ENCODE measurements at places on chromosomes 6 and 20.

- DNase-seq: no peak
These were observed 33.2 kb downstream of the HLA-DRA start for GRCh38 chr6:32472781-32473375.

GRCh38 chr20:45934046-45934585, 367 bp upstream of the PCIF1 start:
- peak; percentile 76 for DNase-seq

DNA sequence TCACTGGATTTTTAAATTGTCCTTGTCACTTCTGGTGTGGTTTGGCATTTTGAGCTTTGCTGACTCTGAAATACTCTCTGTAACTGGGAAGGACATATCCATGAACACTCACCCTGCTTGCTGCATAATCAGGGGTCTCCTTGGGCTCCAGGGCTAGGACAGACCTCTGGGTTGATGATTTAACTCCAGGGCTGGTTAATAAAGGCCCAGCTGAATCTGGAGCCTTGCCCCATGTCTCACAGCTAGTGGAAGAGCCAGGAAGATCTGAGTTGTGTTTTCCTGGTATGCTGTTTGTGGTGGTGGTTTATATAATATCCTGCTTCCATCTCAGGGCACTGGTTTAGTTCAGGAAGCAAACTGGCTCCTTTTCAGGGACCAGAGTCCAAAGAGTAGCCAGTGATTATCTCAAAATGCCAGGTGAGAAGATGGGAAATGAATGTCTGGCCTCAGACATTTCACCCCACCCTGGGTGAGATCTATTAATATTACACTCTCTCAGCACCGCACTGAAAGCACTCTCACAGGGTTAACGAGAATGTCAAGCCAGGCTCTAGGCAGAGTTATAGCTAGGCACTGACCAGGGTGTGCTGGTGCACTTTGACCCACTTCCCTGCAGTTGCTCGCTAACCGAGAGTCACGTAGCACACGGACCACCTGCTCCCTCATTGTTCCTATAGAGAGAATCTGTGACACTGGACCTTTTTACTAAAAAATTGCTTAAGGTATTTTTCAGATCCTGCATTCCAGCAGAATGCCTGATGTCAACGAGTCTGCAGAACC, 90.1 kb upstream of the SLC22A16 start:
- DNase-seq: no peak

DNA sequence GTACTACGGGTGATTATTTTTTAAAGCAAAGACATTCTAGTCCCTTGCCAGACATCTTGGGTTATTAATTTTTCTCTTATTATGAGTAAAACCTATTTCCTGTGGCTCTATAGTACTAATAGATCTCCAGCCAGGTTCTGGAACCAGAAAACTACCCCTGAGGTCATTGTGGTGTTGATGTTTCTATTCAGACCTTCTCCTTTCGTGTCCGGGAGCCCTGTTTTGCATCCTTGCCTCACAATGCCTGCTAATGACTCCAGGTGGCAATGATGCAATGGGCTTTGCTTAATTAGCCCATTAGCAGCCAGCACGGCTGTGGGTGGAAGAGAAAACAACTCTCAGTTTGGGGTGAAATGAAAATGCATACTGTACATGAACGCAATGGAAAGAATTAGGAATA, 62.9 kb upstream of the ARG1 start:
- peak; percentile 73 for DNase-seq

DNA sequence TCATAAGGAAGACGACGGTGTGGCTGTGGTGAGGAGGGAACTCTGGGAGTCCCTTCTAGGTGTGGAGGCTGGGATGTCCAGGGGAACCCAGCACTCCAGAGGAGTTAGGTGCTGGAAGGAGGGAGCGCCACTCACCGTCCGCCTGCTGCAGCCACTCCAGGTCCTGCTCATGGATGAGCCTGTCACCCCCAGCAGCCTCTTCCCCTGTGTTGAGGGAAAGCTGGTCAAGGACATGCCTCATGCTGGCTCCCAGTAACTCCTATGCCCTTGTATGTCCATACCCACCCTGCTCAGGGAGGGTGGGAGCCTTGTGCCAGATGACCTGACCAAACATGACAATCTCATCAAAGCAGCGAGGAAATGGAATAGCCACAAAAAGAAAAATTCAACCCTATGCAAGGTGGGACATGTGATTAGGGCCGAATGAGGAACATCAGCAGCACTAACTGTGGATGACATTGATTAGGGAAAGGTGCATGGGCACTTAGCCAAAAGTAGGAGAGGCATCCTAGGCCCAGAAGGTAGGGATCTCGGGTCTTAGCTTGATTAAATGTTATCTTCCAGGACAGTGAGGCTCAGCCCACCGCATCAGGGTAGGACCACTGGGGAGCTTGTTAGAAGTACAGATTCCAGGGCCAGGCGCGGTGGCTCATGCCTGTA, 3.0 kb downstream of the DNPH1 start:
- no peak for DNase-seq

DNA sequence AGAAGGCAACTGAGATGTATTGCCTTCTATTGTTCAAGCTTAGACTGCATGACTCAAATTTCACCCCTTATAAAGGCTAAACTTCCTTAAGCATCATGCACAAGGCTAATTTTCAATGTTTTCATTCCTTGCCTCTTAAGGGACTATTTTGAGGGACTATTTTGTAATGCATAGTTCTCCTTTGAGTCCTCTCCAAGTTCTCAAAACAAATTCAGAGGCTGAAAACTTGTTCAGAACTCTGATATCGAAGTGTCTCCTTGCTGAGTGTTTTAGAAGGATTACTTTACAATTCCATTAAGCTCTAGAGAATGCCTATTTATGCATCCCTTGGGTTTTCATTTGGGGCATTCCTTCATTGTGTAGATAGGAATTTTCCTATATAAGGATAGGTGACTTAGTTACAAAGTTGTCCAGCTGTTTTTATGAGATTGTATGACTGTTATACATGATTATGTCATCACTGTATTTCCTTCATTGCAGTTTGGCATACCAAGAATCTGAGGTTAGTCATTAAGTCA, 41.7 kb downstream of the COL19A1 start:
- no peak for DNase-seq

DNA sequence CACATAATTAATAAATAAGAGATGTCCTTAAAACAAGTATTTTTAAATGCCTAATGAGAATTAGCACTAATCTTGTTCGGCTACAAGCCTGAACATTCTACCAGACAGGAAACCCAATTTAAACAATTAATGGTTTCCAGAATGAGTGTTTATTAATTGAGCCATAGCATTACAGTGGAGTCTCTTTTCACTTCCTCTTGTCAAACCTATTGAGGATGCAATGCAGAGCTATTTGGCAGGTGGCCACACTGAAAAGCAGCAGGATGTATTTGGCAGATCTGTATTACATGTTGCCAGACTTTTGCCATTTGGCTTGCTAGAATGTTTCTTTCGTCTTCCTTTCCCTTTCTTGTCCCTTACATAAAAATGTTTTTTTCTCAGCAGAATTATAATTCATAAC, 475.2 kb upstream of the MARCKS start:
- no peak for DNase-seq

GRCh38 chr6:42028234-42029061, 21.9 kb upstream of the TAF8 start:
- peak; percentile 97 for DNase-seq

DNA sequence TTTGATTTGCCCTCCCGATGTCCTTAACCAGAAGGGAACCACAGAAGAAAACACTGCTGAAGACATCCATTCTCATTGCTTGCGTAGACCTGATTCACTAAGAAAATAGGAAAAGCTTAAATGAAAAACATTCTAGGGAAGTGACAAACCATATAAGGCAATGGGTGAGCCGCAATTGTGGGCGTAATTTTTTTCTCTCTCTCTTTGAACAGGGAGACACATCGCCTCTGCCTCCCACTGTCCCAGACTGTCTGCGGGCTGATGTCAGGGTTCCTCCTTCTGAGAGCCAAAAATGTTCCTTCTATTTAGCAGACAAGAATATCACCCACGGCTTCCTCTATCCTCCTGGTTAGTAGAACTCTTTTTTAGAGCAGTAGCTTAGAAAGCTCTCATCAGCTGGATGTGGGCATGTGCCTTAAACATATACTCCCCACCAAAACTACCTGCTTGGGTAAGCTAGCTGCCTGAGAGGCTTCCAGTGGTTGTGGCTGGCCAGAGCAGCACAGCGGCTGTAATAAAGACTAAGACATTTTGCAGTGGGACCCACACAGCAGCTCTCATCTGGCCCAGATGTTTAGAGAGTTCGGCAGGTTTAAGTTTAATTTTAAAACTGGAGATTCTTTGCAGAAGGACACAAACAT, 22.7 kb upstream of the CTAGE9 start:
- no peak for DNase-seq

DNA sequence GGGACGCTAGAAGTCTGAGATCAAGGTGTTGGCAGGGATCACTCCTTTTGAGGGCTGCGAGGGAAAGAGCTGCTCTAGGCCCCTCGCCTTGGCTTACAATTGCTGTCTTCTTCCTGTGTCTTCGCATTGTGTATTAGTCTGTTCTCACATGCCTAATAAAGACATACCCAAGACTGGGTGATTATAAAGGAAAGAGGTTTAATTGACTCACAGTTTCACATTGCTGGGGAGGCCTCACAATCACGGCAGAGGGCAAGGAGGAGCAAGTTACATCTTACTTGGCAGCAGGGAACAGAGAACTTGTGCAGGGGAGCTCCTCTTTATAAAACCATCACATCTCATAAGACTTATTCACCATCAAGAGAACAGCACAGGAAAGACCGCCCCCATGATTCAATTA, 102.5 kb upstream of the ASF1A start:
- no peak for DNase-seq

DNA sequence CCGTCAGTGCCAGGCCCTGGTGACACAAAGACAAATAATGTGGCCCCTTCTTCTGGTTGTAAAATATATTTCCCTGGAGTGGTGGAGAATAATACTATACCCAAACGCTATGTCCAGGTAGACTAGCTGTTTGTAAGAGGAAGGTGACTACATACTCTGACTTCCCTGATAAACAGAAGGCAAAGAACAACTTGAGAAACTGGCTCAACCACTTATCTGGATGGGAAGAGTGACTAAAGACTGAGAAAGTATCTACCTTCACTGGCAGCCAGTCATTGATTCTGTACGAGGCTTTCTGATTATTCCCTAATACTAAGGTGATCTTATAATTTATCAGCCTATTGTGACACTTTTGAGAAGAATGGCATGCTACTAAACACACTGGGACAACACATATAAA, 569.7 kb downstream of the EPHA7 start:
- DNase-seq: no peak

GRCh38 chr20:19211661-19212468, 577 bp upstream of the SLC24A3 start:
- DNase-seq: peak; percentile 62

- no peak for DNase-seq
These were observed 182.8 kb downstream of the EYS start for GRCh38 chr6:65524232-65524631.

GRCh38 chr20:49281913-49282467, 4.1 kb upstream of the ZNFX1 start:
- peak; percentile 22 for DNase-seq

DNA sequence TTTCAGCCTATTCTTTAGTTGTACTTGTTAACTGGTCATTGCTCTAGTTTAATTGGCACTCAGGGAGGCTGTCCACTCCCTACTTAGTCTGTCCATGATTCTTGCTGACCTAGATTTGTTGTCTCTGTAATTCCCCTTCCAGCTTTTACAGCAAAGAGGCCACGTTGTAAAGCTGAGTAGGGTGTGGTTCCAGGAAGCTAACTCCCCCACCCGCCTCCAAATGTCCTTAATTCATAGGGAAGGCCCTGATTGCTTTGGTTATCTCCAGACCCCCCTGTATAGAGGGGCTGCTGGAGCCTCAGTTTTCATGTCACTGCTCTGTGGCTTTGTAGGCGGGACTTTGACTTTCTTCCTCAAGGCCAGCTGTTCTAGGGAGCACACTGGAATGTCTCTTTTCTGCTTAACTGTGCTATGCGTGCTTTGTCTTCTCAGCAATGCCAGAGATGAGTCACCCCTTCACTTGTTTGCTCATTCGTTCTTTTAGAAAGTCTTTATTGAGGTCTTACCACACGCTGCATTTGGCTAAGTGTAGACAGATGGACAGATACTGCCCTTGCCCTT, 175.1 kb upstream of the JAG1 start:
- DNase-seq: peak; percentile 80

GRCh38 chr20:16583474-16583873, 10.2 kb upstream of the KIF16B start:
- no peak for DNase-seq

DNA sequence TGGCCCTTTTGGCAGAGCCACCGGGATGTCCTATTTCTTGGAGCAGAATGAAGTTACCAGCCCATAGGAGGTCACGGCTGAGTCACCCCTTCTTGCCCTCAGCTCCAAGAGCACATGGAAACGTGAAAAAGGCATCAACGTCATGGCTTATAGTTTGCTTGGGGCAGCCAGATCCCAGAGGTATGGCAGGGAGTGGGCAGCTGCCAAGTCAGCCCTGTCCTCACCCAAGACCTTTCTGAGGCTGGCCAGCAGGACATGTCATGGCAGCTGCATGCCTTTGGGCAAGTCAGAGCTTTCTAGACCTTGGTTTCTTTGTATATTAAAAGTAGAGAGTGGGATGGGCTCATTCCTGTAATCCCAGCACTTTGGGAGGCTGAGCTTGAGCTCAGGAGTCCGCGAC, 8.2 kb upstream of the MDFI start:
- no peak for DNase-seq

DNA sequence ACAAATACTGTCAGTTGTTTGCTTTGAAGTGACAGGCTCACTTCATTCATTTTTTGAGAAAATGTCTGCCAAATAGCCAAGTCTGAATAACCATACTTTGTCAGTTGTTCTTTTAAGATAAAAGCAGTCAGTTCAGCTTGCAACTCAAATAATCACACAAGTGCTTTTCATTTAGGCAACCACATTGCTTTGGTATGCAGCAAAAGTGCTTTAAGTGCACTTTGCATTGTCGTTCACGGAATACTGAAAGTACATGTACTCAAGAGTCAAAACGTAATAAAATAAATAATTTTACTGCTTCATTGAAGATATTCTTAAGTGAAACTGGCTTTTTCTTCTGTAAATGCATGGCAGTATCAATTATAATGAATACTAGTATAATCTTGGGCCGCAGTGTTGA, 107.2 kb downstream of the MMS22L start:
- DNase-seq: no peak

DNA sequence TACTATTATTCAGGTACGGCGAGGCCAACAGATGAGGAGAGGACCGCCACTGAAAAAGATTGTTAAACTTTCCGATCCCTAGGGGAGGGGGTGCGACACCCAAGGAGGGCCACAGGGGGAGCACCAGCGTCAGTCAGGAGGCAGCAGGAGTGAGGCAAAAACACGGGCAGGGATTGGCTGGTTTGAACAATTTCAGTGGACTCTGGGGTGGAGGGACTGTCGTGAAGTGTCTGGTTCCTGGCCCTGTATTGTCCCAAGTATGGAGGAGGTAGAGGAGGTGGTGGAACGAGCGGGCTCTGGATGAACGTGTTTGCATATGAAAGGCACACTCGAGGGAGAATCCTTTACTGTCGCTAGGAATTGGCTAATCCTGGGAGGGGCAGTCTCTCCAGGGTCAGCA, 32.5 kb upstream of the MCUR1 start:
- DNase-seq: peak; percentile 77

DNA sequence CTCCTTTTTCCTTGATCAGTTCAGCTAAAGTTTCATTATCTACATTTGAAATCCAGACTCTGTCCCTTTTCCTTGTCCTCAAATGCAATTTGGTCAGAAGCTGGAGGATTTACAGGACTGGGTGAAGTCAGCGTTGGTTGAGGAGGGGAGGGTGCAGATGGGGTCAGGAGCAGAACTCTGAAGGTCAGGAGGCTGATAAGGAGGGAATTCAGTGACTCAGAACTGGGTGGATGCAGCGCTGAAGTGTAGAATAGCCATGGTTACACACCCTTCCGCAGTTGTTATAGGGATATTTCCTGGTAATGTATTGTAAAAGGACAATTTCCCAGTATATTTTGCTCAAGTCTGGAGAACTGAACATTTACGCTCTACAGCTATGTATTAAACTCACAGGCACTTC, 133.1 kb upstream of the FOXA2 start:
- DNase-seq: peak; percentile 10
